ENCODE measurements at places on chromosomes 16 and 17. TPM values are rescaled to one million over a fixed set of nuclear protein-coding genes. Genes with fewer than 3 reads are reported as not detected.

GRCh38 chr17:65220732-65221131 lies 83.6 kb downstream of the RGS9 start:
- H3K36me3 ChIP-seq, result no peaks in the 10 kb centered on the region
- no peak for DNase-seq
- H3K27ac ChIP-seq, result no peak overlapping the region
- H3K4me1 ChIP-seq, result peaks cover 2% of the 10 kb centered on the region
- H3K27me3 ChIP-seq, result peaks cover 8% of the 10 kb centered on the region

- no peaks in the 10 kb centered on the region for H3K36me3 ChIP-seq
- no peaks in the 10 kb centered on the region for H3K27me3 ChIP-seq
- H3K27ac ChIP-seq, result no peak overlapping the region
- no peak for DNase-seq
- no peak overlapping the region for H3K4me3 ChIP-seq
- H3K4me1 ChIP-seq, result no peaks in the 10 kb centered on the region
Measured at GRCh38 chr17:76797241-76797840, 59.4 kb downstream of the MFSD11 start.

DNA sequence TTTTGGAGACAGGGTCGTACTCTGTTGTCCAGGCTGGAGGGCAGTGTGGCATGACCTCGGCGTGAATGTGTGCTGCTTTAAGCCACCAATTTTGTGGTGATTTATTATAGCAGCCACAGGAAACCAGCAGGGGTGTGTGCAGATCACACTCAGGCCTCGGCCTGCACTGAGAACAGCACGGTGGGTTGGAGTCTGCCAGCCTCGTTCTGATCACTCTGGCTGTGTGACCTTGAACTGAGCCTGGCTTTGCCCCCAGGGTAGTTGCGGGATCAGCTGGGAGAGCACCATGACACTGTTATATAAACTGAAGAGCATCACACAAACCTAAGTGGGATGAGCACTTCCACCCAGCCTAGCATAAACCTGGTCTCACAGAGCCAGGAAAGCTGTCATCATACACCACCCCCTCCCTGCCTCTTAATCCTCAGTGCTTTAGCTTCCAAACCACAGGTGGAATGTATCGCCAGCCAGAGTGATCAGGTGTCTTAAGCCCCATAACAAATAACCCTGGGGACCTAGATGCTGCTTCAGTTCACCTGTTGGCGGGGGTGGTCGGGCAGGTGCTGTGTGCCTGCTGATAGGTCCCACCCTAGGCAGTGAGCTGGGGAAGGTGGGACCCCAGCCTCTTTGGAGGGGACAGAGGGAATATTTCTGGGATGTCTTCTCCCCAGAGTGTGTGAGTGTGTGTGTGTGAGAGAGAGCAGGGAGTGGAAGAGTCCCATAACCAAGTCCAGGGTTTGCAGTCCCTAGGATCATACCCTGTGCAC lies 28.6 kb upstream of the NDRG4 start:
- no peaks in the 10 kb centered on the region for H3K4me1 ChIP-seq
- no peak for DNase-seq

GRCh38 chr16:28845293-28845692 lies 855 bp downstream of the TUFM start:
- no peaks in the 10 kb centered on the region for H3K27me3 ChIP-seq
- peaks cover 6% of the 10 kb centered on the region for H3K4me1 ChIP-seq
- DNase-seq, result peak; percentile 12
- H3K4me3 ChIP-seq, result peak overlapping the region; percentile 81
- H3K27ac ChIP-seq, result peak overlapping the region; percentile 90
- H3K36me3 ChIP-seq, result peaks cover 34% of the 10 kb centered on the region

DNA sequence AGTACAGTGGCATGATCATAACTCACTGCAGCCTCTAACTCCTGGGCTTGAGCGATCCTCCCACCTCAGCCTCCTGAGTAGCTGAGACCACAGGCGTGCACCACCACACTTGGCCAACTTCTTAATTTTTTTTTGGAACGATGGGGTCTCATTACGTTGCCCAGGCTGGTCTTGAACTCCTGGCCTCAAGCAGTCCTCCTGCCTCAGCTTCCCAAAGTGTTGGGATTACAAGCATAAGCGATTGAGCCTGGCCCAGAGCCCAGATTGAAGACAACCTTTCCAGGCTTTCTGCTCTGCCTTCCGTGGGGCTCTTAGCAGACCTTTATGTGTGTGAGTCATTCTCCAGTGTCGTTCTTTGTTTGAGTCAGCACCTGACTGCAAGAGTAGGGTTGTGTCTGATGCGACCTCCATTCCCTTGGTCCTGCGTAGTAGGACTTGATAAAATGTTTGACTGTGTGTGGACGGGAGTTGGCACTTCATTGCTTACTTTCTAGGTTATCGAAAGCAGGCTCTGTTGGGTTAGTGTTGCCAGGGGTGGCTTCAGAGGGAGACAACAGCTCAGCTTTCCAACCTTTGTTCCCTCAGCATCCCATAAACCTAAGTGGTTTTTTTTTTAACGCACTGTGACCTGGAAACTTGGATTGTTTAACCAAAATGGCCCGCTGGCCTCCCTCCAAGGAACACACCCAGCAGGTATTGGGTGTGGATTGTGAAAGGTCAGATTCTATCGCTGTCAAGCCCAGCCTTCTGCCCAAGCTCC lies 26.4 kb downstream of the EEF2K start:
- H3K27ac ChIP-seq, result no peak overlapping the region
- H3K4me3 ChIP-seq, result no peak overlapping the region
- DNase-seq, result peak; percentile 72
- peaks cover 6% of the 10 kb centered on the region for H3K36me3 ChIP-seq
- H3K4me1 ChIP-seq, result no peaks in the 10 kb centered on the region

DNA sequence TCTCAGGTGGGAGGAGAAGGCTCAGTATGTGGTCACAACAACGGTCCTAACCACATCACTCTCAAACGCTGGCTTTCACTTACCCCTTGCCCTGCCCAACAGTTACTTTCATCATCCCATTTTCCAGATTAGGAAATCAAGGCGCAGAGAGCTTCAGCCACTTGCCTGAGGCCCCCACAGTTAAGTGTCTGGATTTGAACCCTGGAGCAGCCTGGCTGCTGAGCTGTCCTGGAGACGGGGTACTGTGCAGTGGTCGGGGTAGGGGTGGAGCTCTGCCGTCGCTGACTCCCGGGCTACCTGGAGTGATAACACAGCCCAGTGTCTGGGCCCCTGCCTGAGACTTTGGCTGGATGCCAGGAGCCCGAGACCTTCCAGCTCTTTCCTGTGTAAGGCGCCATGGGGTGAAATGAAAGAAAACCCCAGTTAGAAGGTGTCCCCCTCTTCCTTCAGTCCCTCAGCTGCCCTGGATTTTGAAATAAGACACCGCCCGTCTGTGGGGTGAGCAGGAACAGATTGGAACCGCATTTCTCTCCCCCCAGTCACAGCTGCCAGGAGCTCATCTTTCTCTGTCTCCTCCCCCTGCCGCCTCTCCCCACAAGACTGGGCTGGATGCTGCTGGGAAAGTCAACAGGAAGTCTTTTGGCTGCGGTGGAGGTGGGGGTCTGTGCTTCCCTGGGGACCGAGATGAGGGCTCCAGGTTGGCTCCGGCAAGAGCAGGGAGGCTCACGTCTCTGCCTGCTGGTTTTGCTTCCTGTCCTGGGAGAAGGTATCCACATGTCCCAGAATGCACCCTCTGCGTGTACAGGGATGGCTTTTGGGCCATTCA lies 280.2 kb downstream of the SEC14L1 start:
- H3K36me3 ChIP-seq, result peaks cover 9% of the 10 kb centered on the region
- DNase-seq, result peak; percentile 93
- H3K4me1 ChIP-seq, result peaks cover 60% of the 10 kb centered on the region

DNA sequence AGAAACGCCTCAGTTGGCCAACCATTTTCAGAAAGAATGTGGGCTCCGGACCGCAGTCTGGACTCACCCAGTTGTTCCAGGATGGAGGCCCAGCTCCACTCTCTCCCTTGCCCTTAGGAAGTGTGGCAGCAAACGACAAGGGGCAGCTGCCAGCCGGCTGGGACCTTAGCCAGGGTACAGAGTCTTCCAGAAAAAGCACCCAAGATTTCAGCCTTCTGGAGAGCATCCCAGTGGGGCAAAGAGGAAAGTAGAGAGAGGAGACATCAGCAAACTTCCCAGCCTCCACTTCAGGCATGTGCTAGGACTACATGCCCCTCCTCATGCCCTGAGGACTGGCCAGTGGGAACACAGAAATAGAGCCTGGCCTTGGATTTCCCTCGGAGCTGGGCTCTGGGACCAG lies 56.8 kb upstream of the SCNN1B start:
- no peaks in the 10 kb centered on the region for H3K4me1 ChIP-seq
- no peak overlapping the region for H3K4me3 ChIP-seq
- no peak overlapping the region for H3K27ac ChIP-seq

DNA sequence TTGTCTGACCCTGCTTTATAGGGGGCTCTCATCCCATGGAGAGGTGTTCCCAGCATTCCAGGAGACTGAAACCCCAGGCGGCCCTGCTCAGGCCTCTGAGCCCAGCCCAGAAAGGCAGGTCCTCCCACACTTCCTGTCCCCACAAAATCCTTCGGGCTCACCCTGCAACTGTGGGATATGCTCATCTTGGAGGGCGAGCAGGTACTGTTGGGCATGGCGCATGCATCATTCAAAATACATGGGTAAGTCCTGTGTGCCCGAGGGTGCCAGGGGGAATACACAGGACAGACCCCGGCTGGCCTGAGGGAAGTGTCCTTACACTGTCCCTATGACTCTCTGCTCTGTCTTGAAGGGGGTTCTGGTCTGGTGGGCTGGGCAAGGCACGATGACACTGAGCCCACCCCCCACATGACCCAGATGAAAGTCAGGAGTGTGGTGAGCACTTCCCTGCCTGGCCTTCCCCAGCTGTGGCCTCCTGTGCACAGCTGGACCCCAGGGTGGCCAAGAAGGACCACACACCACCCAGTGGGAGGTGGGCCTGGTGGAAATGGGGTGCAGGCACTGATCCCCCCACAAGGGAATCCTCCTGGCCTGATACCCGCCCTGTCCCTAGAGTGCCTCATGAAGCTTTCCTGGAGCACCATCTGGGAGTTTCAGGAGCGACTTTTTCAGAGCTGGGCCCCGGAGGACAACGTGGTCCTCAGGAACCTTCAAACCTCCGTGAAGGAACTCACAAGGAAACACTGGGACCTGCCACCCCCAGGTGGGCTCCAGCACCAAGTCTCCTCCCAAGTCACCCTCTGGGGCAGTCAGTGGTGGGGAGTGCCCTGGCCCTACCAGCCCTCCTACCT lies 46.7 kb downstream of the USP22 start:
- H3K27me3 ChIP-seq, result no peaks in the 10 kb centered on the region
- H3K27ac ChIP-seq, result no peak overlapping the region
- H3K4me1 ChIP-seq, result peaks cover 7% of the 10 kb centered on the region
- no peak overlapping the region for H3K4me3 ChIP-seq
- no peak for DNase-seq
- H3K36me3 ChIP-seq, result peaks cover 28% of the 10 kb centered on the region

DNA sequence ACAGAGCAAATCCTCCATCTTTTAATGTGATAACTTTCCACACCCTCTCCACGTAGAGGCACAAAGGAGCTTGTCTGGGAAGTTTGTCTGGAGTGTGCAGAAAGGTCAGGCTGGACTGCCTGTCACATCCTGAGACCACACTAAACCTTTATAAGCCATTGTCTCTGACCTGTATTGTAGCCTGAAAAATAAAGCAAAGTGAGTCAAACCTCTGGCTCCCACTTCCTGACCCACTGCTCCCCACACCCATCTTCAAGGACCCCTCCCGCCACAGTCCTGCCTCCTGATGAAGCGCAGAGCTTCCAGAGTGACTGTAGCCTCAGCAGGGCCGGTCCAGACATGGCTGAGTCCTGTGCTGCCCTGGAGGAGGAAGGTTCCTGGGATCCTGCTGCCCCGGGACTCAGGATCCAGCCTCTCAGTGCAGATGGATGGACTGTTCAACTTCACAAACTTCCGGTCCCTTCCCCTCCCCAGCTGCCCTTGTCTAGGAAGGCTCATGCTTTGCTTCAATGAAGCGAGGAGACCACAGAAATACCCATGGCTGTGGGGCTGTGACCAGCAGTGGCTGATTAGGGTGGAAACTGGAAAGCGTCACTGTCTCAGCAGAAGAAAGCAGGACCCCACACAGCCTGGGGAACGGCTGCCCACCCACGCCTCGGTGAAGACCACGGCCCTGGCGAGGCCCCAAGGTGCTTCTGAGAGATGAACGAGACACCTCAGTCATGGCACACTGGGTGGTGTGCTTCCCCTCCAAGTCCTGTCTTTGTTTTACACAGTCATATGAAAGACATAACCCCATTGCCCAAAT lies 30.9 kb upstream of the CLEC18B start:
- H3K4me3 ChIP-seq, result no peak overlapping the region
- DNase-seq, result no peak
- H3K27me3 ChIP-seq, result no peaks in the 10 kb centered on the region
- H3K36me3 ChIP-seq, result peaks cover 39% of the 10 kb centered on the region

DNA sequence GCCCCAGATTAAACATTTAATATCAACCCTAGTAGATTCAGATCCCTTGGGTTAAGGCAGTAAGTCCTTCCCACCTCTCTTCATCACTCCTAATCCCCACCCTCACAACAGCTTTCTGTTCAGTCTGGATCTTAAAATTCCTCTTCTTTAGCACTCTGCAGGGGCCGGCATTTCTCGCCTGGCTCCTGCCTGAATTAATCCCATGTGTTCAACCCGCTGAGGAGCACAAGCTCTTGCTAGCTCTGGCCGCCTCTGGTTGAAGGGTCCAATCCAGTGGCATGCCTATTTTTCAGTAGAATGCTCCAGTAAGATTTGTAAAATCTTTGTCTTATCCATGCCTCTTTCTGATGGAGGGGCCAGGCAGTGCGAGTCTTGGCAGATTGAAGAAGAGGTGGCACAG lies 59.2 kb downstream of the CYB5B start:
- no peak overlapping the region for H3K4me3 ChIP-seq
- no peak overlapping the region for H3K27ac ChIP-seq
- no peaks in the 10 kb centered on the region for H3K36me3 ChIP-seq
- no peaks in the 10 kb centered on the region for H3K27me3 ChIP-seq

GRCh38 chr17:35101036-35101435 lies 18.6 kb downstream of the RAD51D start:
- H3K36me3 ChIP-seq, result peaks cover 37% of the 10 kb centered on the region
- H3K4me3 ChIP-seq, result no peak overlapping the region
- no peak for DNase-seq
- H3K27ac ChIP-seq, result no peak overlapping the region
- H3K4me1 ChIP-seq, result no peaks in the 10 kb centered on the region

- no peak overlapping the region for H3K27ac ChIP-seq
- no peaks in the 10 kb centered on the region for H3K36me3 ChIP-seq
- H3K27me3 ChIP-seq, result peaks cover 28% of the 10 kb centered on the region
- H3K4me3 ChIP-seq, result no peak overlapping the region
Measured at GRCh38 chr17:75595284-75595919, 7.8 kb downstream of the MYO15B start.

GRCh38 chr17:76529224-76530094 lies 8.1 kb downstream of the CYGB start:
- H3K36me3 ChIP-seq, result peaks cover 7% of the 10 kb centered on the region
- H3K27me3 ChIP-seq, result no peaks in the 10 kb centered on the region
- H3K4me3 ChIP-seq, result no peak overlapping the region
- DNase-seq, result peak; percentile 88
- H3K4me1 ChIP-seq, result peaks cover 47% of the 10 kb centered on the region

The FAM20A gene
- polyA plus RNA-seq, result not detected

The COG1 gene
- polyA plus RNA-seq, result 35.1 TPM

The TERB1 gene
- not detected for polyA plus RNA-seq

The KCNG4 gene
- not detected for polyA plus RNA-seq

The TMEM101 gene
- 34.4 TPM for polyA plus RNA-seq
